PC-3 (cell line): ENCODE measurements at places on chromosomes 12 and 14.

GRCh38 chr14:88919502-88919901 is 95.1 kb downstream of the TTC8 start:
- peak; percentile 91 for DNase-seq

DNA sequence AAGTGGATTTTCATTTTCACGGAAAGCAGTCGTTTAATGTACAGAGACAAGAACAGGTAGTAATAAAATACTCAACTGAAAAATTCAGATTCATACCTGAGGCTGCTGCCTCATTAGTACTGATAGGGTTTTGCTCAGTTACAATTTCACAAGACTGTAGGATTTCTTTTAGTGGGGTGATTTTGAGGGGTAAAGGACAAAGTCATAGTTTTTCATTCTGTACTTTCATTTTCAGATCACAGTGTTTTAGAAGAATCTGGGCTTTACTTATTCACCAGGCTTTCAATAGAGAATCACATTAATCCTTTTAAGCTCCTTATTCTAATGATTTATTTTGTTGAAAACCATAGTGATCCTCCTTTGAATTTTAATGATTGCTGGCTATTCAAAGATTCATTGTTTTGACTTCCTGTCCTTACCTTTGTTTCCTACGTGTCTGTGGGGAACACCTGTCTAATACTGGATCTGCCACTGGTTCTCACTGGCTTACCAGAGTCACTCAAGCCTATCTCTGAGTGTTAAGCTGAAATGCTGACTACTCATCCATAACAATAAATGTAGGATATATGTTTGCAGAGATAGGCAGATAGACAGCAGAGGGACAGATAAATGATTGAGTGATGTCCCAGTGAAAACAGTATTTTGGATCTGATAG is 243.8 kb upstream of the NPAS3 start:
- DNase-seq: no peak

DNA sequence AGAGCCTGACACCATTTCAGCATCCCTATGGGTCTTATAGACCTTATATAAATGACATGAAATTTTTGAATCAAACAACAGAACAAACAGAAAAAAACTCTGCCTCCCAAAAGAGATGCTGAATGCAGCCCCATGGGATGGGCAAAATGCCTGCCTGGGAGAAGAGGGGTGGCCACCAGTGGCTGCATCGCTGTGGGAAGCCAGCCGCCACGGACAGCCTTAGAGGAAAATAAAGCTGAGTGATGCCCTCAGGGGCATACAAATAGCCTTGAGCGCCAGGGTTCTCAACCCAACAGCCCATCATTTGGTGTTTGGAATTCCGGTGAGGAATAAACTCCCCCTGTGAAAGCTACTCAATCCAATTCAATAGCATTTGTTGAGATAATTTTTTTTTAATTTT is 22.9 kb downstream of the SYNE3 start:
- no peak for DNase-seq

GRCh38 chr12:129997239-129997638 is 93.4 kb upstream of the TMEM132D start:
- no peak for DNase-seq

DNA sequence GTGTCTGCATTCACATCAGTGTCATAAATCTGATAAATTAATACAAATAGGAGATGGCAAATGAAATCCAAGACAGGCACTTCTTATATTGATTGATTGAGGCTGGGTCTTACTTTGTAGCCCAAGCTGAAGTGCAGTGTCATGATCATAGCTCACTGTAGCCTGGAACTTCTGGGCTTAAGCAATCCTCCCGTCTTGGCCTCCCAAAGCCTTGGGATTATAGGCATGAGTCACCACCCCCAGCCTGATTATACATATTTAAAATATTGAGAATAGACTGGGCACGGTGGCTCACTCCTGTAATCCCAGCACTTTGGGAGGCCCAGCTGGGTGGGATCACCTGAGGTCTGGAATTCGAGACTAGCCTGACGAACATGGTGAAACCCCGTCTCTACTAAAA is 51.3 kb downstream of the MARK3 start:
- peak; percentile 13 for DNase-seq

DNA sequence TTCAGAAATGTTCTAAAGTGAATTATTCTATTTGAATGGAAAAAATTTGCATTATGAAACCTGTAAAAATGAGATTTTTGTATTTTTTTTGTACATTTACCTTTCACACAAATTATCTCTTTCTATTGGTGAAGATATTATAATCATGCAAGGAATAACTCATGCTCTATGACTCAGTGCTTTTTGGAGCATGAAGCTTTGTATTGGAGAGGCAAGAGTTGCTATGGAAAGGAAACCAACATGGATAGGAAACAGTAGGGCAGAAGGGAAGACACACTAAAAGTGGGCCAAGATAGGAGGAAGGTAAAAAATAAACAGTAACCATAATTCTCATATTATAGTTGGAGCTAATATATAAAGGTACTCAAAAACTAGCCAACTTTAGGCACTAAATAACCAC is 79.0 kb downstream of the PLCZ1 start:
- no peak for DNase-seq

GRCh38 chr14:76456200-76456599 is 80.3 kb downstream of the ESRRB start:
- peak; percentile 38 for DNase-seq

DNA sequence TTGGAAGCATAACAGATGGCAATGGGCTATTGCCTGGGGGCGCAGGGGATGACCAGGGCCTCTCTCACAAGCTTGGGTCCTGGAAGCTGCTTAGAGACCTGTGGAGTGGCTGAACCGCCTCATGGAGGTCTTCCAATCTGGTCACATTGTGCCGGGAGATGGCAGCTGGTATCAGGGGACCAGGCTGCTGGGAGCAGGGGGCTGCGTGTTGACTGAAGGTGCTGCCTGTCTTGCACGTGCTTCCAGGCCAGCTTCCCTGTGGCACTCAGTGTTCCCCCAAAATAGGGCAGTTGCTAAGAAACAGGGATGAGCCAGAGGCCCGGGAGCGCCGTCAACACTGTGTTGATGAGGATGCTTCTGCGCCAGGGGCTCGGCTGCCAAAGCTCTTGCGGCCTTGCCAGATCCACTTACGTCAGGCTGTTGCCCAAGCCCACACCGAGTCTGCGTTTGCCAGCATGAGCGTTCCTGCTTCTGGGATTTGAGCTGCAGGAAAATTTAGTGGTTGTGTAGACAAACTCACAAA is 39.8 kb downstream of the ELK3 start:
- no peak for DNase-seq

DNA sequence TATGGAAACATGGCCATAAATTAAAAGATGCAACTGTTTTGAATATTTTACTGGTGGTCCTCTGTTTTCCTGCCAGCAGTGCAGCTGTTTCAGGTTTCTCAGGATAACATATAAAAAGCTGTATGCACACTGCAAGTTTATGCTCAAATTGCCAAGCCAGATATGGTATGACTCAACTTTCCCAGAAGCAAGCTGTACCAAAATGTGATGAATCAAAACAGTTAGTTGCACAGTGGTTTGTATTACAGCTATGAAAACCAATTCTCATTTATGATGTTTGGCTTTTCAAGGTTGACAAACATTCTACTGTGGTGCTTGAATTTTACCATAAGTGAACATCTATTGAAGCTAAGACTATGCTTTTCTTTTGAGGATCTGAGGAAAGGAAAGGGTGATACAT is 15.5 kb downstream of the TRMT5 start:
- peak; percentile 66 for DNase-seq

DNA sequence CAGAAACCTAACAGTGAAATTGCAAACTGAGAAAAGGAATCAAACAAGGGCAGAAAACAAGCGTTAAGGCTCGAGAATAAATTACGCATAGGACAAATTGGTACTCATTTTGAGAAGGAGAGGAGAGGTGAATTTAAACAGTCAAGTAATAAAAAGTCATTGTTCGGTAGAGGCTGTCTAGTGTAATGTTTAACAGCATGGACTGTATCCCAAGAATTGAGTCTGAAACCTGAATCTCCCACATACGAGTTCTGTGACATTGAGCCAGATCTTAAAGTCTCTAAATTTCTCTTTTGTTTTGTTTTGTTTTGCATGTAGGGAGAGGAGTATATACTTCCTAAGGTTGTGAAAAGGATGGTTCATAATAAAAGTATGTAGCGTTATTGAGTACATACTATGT is 216.5 kb upstream of the BTG1 start:
- no peak for DNase-seq

GRCh38 chr12:132356691-132357622 is 27.6 kb upstream of the GALNT9 start:
- peak; percentile 85 for DNase-seq

DNA sequence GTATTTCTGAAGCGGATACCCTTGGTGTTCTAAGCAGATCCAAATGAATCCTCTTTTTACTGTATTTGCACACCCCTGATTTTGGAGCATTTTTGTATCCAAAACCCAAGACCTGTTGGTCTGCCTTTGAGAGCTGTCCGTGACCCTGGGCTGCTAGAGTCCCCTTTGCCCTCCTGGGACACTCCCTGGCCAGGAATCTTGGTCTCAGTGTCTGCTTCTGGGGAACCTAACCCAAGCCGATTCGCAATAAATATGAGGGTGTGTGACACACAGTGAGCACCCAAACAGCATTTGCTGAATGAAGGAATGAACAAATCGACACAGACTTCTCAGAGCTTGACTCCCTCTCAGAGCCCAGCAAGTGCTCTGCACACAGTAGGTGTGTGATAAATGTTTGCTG is 92.9 kb downstream of the SCARB1 start:
- no peak for DNase-seq

- DNase-seq: no peak
Observed at GRCh38 chr12:51841727-51842126, 6.8 kb downstream of the FIGNL2 start.

DNA sequence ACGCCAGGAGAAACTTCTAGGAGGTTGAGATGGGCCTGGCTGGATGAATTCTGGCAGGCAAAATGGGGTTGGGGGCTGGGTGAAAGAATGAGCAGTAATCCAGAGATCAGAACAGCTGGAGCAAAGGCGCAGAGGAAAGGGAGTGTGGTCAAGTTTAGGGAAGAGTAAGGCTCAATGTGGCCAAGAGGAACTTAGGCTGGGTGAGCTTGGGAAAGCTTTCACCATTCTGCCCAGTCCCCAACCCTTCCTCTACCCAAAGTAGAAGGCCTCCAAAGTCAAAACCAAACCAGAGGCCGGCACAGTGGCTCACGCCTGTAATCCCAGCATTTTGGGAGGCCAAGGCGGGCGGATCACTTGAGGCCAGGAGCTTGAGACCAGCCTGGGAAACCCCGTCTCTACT is 10.2 kb upstream of the RABGGTA start:
- DNase-seq: no peak

- DNase-seq: peak; percentile 21
Observed at GRCh38 chr14:79965896-79966295, 245.4 kb downstream of the DIO2 start.

DNA sequence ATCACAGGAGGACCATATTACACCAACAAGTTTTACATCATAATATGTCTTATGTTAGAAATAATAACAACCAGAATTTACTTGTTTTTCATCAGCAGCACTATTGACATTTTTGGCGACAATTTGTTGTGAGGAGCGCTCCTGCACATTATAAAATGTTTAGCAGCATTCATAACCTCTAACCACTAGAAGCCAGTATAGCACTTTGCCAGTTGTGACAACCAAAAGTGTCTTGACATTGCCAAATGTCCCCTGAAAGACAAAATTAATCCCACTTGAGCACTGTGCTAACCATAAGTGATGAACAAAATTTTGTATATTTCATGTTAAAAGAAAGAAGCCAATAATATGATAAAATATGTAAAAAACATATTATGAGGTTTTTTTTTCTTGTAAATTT is 356.9 kb upstream of the LMO3 start:
- peak; percentile 25 for DNase-seq
